Stimulated activated CD4-positive, alpha-beta T cell treated with anti-CD3 and anti-CD28 coated beads, Interleukin-15, amount 100 ng/mL, for 24 hours (primary cell): ENCODE measurements at places on chromosomes 6 and 20.

DNA sequence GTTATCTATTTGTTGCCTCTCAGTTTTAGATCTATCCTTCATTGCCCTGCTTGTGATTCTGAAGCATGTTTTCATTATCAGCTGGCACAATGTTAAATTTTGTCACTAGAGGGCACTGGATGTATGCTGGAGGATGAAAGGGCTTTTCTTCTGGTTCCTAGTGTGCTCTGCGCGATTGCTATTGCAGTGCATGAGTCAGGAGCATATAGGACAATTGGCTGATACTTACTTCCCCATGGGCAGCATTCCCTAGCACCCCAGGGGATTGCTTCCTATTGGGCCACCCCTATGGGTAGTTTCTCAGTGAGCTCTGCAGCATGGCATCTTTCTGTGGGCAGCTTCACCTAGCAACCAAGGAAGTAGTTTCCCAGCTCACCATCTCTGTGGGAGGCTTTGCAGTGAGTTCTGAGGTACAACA is 280.3 kb upstream of the SYNCRIP start:
- peak; percentile 9 for DNase-seq

- peak; percentile 40 for DNase-seq
Observed at GRCh38 chr6:119110601-119111548, 32.4 kb upstream of the FAM184A start.

- DNase-seq: no peak
Observed at GRCh38 chr20:41369673-41370072, 3.1 kb upstream of the EMILIN3 start.

DNA sequence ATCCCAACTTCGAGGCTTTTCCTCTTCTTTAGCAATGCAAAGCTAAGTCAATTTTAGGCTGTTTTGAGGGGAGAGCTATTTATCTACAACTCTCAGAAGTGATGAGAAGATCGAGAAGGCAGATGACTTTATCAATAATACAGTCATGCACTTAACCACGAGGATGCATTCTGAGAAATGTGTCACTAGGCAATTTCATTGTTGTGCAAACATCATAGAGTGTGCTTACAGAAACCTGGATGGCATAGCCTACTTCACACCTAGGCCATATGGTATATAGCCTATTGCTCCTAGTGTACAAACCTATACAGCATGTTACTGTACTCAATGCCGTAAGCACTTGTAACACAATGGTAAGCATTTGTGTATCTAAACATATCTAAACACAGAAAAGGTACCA is 66.6 kb downstream of the PRND start:
- no peak for DNase-seq

DNA sequence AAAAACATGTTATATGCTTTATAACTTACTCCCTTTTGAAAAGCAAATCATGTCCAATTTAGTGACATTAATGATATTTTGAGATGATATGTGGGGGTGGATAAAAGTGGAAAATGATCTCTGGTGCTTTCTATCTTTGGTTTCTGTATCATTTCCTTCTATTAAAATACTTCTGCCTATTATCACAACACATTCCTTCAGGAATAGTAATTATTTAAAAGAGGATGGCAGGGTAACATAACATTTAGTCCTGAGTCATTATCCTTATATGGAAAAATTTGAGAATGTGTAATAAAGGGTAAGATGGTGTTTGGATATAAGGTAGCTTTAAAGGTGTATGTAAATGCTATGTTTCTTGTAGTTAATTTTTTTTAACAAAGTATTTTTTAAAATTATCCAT is 657.7 kb downstream of the PHF3 start:
- no peak for DNase-seq

DNA sequence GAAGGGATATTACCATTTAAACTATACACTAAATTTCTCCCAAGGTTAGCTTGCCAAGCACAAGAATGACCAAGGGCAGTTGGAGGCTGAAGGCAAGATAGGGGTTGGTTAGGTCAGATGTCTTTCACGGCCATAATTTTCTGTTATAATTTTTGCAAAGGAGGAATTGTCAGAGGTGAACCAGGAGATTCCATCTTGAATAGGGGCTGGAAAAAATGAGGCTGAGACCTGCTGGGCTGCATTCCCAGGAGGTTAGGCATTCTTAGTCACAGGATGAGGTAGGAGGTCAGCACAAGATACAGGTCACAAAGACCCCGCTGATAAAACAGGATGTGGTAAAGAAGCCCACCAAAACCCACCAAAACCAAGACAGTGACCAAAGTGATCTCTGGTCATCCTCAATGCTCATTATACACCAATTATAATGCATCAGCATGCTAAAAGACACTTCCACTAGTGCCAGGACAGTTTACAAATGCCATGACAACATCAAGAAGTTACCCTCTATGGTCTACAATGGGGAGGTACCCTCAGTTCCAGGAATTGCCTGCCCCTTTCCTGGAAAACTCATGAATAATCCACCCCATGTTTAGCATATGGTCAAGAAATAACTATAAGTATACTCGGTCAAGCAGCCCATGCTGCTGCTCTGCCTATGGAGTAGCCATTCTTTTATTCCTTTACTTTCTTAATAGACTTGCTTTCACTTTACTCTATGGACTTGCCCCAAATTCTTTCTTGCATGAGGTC is 371.8 kb upstream of the SULF2 start:
- DNase-seq: no peak

DNA sequence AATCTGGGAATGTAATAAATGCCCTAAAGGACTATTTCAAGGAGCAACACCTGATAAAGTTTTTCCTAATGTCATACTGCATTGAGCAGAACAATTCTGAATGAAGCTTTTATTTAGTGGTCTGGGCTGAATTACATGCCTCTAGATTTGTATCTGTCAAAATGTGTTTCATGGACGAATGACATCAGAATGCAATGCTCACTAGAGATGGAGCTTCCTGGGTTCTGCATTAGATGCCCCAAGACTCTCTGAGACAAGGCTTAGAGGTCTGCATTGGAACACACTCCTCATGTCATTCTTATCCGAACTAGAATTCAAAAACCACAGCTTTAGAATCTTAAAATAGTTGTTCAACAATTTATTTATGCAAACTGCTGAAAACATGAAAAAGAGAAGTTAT is 62.0 kb downstream of the SYNE1 start:
- DNase-seq: no peak

DNA sequence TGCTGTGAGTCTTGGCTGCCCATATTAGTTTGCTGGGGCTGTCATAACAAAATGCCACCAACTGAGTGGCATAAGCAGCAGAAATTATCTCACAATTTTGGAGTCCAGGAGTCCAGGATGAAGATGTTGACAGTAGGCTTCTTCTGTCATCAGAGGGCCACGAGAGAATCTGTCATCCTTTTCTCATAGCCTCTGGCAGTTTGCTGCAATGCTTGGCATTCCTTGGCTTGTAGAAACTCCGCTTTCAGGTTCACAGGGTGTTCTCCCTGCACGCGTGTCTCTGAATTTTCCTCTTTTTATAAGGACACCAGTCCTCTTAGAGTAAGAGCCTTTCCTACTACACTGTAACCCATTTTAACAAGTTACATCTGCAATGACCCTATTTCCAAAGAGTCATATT is 838.4 kb downstream of the TFAP2A start:
- no peak for DNase-seq

GRCh38 chr6:13355999-13356785 is 27.9 kb upstream of the TBC1D7 start:
- DNase-seq: peak; percentile 29

DNA sequence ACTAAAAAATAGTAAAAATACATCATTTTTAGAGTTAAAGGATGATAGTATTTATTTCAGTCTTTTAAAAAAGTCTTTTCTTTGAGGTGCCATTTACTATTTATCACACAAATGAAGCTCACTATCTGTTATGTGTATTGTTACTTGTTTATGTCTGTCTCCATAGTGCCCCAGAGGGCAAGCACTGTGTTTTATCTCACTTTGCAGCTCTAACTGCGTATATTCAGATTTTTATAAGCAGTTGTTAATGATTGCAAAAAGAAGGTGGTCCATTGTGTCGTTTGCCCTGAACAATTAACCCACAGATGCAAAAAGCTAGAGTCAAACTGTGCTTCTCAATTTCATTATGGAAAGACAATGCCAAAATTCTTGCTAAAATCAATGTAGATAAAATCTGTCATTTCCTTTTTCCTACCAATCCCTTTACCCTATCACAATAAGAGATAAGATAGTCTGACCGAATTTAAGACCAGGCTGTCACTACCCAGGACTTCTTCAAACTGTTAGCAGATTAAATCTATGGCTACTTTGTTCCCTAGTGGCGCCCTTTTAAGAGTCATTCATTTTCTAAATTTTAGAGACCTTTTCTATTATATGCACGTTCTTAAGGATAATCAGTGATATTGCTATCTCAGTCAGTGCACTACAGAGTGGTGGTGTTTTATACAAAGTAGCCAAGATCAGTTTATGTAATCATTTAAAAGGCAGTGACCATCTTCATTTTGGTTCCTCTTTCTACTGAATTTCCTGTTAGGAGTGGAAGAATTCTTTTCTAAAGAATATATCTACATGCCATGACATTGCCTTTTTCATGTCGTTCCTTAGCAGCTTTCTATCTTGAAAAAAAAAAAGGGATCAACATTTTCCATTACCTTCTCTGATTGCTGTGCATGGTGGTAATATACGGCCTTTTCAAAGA is 133.1 kb upstream of the PRDM1 start:
- DNase-seq: no peak

DNA sequence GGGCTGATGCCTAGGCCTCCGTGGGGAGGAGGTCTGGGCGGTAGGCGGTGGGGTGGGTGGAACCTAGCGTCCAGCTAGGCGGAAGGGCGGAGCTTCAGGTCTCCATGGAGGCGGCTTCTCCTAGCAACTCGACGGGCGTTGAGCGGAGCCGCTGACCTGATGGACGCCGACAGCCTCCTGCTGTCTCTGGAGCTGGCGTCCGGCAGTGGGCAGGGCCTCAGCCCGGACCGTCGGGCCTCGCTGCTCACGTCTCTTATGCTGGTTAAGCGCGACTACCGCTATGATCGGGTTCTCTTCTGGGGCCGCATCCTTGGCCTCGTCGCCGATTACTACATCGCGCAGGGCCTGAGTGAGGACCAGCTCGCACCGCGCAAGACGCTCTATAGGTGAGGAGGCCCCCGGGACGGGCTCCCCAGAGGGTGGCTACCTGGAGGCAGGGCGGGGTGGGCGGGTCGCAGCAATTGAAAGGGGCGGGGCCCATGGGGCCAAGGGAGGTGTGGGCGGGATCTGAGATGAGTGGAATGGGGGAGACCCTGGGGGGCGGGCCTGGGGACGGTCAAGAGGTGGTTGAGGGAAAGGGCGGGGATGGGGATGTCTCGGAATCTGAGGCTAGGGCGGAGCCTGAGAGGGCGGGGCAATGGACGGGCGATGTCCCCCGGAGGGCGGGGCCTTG is at the start of gene RSPH9:
Gene RSPH9, plus strand, starts transcription at position 97 of the 673 bp plus-strand sequence. Its CDS starts 63 bp downstream, at position 160.
- DNase-seq: peak; percentile 84

GRCh38 chr20:13278812-13279570 is 57.9 kb downstream of the ISM1 start:
- DNase-seq: no peak

GRCh38 chr6:81696524-81696923 is 56.0 kb downstream of the TENT5A start:
- DNase-seq: no peak

- peak; percentile 71 for DNase-seq
Observed at GRCh38 chr6:87929843-87930288, 117.8 kb upstream of the SPACA1 start.

DNA sequence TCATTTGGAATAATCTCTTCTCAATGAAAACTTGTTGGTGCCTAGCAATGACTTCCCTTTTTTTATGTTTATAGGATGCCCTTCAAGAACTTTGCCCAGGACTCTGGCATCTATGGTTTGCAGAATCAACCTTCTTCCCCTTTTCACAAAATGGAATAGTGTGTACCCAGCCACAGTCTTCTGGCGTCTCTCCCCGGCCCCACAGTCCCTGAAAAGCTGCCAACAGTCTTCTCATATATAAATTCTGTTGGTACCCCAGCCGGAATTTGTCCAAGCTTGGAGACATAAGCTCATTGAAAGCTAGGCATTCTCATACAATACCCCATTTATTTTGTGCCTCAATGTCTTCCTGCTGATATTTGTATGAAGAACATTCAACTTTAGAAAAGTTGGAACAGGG is 26.4 kb upstream of the MCM3 start:
- DNase-seq: no peak

DNA sequence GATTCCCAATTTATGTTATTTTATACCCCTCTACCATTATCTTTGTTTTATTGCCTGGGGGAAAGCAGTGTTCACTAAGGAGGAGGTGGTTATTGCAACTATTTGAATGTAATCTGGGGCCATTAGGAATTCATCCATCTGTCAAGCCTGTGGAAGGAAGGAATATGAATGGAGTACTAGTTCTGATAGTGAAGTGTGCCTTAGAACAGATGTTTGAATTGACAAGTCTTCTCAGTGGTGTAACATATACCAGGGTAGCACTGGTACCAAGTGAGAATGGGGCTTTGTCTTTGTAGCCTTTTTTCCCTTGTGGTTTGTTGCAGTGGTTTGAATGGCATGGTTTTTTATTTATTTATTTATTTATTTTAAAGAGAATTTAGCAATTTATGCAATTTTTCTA is 27.9 kb upstream of the HDAC2 start:
- no peak for DNase-seq

DNA sequence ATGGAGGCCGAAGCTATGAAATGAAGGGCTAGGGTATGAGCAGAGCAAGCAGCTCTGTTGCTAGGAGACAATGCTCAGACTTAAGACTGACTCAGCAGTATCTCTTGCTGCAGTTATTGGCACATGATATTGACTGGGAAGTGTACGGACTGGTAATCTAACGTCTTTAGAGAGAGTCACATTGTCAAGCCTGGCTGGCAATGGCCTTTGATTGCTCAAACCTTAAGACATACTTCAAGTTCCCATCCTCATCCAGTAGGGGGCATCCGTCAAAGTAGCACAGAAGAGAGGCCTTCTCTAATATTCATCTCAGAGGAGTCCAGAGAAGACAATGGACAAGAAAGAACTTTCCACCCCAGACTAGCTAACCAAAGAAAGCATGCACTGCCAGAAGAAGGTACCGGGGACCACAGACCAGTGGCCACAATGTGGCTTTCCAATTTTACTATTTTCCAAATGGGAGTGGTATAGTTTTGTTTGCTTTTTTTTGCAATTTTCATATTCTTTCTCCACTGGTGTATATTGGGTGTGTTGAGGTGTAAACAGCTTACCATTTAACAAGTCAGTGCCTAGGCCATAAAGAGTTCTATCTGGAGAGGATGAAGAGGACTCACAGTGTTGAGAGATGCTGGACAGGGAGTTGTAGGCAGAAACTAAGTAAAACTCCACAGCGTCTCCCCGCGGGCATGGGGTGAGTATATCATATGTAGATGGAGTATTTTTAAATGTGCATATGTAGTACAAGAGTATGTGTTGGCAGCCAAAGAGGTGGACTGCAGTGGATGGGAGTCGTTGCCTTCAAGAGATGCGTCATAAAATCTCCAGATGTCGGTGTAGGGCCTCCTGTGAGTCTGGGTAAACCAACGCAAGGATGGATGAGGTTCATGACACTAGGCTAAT is 36.7 kb downstream of the LRFN2 start:
- peak; percentile 32 for DNase-seq

DNA sequence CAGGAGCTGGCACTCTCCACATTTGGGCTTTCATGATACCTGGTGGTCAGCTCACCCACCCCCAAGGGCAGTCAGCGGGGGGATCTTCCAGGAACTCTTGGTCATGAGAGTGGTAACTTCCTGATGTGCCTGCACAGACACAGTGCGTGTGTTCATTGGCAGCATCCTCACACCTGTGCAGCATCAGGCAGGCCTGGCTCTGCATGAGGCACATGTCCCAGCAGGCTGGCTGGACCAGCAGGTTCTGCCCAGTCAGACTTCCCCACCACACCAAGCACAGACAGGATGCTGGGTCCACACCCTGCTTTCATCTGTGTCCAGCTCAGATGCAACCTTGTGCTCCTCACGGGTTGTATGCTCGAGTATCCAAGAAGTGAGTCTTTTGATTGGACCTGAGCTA is 15.7 kb upstream of the UNC93A start:
- DNase-seq: no peak

- DNase-seq: no peak
Observed at GRCh38 chr20:25318471-25319240, 70.8 kb downstream of the PYGB start.
